Epithelial cell of proximal tubule (primary cell): ENCODE measurements at places on chromosomes 5 and 9. TPM values are rescaled to one million over a fixed set of nuclear protein-coding genes. Genes with fewer than 3 reads are reported as not detected.

GRCh38 chr9:69190086-69190862, 16.2 kb downstream of the TJP2 start:
- no peak for DNase-seq

GRCh38 chr5:51621156-51621555, 237.9 kb downstream of the ISL1 start:
- no peak for DNase-seq

DNA sequence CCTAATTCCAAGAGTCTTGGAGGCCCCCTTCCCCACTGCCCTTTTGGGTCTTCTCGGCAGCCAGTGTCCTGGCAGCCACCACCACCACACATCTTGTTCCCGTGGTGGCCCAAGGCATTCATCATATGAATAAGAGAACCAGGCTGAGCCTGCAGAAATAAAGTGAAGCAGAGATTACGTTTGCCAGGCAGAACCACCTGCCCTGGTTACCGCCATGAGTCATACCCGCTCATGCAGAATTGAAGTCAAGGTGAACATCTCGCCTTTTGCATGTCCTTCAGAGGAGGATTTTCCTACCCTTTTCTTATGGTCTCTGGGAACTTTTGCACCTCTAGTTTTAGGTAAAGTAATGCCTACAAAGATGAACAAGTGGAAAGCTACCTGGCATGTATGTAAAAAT, 119.5 kb upstream of the LMX1B start:
- DNase-seq = no peak

IL17B gene
- total RNA-seq = not detected in 2 replicates

AQP3 gene
- 0.65 and 5.4 TPM in 2 replicates for total RNA-seq

HMMR gene
- 19.5 and 54.4 TPM in 2 replicates for total RNA-seq

DNA sequence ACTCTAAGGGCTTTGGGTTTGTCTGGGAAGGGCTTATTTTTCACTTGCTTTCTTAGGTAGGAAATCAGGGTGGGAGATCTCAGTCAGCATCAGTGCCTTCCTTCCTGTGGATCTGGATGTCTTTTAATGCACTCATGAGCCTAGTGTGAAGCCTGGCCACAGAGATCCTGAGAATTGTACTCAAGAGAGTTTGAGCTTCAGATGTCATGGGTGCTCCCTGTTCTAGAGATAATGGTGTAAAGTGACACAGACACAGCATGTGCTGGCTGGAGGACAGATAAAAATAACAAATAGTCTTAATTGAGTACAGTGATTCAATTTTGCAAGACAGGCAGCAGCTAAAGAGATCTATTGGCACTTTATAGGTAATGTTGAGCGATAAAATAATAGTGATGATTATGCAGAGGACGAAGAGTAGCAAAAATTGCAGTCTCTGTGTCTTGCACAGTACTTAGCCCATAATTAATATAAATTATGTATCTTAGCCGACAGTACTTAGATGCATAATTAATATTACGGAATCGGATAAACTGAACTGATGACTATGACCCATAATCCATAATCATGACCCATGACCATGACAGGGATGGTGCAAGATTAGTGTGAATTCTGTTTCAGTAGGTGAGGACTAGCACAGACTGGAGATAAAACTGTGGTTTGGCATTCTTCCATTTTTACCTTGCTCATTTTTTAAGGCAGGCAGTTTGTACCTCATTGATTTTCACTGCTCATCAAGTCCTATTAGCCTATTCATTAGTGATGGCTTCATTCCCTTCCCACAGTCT, 408.7 kb upstream of the PIK3R1 start:
- no peak for DNase-seq

TMEM174 gene
- not detected in 2 replicates for total RNA-seq

GRCh38 chr5:31656806-31657205, 17.9 kb downstream of the PDZD2 start:
- DNase-seq = no peak

DNA sequence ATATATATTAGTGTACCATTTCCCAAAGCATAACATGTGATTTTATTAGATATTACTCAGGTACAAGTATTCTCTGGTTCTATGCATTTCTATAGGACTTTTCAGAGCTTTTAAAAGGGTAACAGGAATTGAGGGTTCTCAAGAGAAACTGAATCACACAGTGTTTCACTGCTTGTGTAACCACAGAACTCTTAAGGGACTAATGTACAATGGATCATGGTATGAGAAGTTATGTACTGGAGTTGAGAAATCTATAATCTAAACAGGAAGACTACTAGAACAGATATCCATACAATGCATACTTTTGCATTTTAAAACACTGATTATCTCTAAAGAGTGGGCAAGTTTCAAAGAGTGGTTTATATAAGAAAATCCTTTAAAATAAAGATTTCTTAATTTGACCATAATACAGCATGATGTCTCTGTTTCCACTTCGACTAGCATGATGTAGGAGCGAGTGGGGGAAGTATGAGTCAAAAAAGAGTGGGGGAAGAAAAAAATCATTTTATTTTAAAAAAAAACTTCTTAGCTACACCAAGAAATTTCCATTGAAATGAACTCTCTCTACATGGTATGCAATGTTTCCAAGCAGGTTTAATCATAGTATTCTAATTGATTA, 183.5 kb downstream of the RFX3 start:
- DNase-seq = no peak

- DNase-seq = no peak
Measured at GRCh38 chr5:3026099-3026498, 274.6 kb upstream of the IRX2 start.

DNA sequence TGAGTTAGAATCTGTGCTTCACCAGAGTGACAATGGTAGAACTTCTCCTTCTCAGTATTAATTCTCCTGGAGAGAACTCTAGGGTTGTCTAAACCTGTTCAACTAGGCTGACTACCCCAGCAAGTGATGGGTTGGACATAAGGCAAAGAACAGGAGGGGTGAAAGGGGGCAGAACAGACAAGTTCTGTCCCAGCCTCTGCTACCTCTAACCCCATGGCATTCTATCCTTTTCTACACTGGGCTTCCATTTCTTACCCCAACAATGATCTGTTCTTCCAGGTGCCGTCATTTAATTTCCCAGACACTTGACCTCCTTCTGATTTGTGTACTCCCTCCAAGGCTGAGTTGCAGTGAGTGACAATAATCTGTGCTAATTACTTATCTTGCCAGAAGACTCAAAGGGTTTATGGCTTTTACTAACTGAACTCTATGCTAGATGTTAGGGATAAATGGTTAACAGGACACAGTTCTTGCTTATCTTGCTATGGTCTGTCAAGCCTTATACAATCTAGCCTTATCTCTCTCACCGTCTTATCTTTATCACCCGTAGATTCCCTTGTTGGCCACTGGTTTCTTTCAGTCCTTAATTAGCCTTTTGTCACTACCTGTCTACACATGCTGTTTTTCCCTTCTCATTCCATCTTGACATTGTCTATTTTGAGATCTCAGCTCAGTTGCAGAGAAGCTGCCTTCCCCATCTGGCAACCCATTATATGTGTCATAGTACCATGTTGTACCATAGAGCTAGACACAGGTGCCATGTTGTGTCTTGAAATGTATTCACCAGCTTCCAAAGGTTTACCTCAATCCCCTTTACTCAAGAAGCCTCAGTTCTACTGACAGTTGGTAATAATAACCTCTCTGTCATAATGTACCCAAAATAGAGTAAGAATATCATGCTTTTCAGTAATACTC, 10.0 kb upstream of the MATR3 start:
- DNase-seq = no peak

DNA sequence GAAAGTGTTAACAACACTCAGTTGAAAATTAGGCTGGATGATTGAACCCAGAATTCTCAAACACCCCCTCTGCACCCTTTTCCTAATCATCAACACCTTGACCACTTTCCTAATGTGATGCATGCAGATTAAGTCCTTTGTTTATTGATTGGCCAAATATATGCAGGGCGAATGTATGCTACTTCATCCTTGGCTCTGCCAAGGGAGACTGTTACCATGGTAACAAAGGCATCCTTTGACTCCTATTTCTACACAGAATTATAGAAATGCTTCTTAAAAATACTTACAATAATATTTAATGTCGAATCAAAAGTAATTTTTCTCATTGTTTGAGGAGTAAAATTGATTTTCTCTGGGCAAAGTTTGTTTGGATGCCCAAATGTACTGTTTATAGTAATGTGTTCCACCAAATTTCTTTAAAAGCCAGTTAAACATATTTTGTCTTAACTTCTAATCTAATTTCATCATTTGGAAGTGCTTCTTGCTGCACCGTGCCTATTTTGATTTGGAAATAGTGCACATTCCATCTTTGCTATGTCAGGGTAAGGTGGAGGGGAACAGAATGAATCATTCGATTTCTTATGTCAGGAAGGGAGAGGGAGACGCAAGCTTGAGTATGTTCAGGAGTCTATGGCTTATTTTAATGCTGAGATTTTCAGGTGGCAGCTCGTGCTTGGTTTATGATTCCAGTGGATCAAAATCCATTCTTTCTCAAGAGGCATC, 1384.3 kb upstream of the WWC1 start:
- no peak for DNase-seq

ADAMTSL2 gene
- not detected in 2 replicates for total RNA-seq

GRCh38 chr5:167899490-167900070, 391.9 kb upstream of the WWC1 start:
- peak; percentile 63 for DNase-seq

- DNase-seq = no peak
Measured at GRCh38 chr9:15121630-15122029, 185.4 kb downstream of the TTC39B start.

DNA sequence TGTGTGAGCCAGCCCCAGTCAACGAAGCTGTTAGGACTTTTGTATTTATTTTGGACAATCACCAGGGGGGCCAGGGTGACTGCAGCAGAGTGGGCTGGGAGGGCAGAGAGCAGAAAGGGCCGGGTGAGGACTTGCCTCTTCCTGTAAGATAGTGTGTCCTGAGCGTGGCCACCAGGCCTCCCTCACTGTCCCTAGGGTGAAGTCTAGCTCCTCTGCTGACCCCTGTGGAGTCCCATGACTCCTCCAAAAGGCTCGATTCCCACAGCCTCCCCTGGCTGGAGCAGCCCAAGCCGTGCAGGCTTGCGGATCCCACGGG, 147.8 kb downstream of the RXRA start:
- DNase-seq = no peak

RAB24 gene
- 16.7 and 22.4 TPM in 2 replicates for total RNA-seq

GRCh38 chr5:139393497-139394122, 1.3 kb downstream of the PROB1 start:
- no peak for DNase-seq

- DNase-seq = no peak
Measured at GRCh38 chr9:92325991-92326500, 293 bp downstream of the CENPP start.

- DNase-seq = no peak
Measured at GRCh38 chr9:91857291-91858212, 92.5 kb downstream of the ROR2 start.

KCTD16 gene
- total RNA-seq = 0.06 and 0.14 TPM in 2 replicates

GRCh38 chr5:176162198-176162597, 76.0 kb upstream of the SIMC1 start:
- DNase-seq = no peak

- no peak for DNase-seq
Measured at GRCh38 chr9:80503671-80504281, 932.0 kb downstream of the TLE4 start.

- no peak for DNase-seq
Measured at GRCh38 chr5:59256331-59256730, 637.2 kb downstream of the PDE4D start.

SPATA31D1 gene
- not detected in 2 replicates for total RNA-seq

PLPP7 gene
- 0.65 and 2.2 TPM in 2 replicates for total RNA-seq

- DNase-seq = no peak
Measured at GRCh38 chr5:603081-603998, 8.8 kb upstream of the CEP72 start.

DNA sequence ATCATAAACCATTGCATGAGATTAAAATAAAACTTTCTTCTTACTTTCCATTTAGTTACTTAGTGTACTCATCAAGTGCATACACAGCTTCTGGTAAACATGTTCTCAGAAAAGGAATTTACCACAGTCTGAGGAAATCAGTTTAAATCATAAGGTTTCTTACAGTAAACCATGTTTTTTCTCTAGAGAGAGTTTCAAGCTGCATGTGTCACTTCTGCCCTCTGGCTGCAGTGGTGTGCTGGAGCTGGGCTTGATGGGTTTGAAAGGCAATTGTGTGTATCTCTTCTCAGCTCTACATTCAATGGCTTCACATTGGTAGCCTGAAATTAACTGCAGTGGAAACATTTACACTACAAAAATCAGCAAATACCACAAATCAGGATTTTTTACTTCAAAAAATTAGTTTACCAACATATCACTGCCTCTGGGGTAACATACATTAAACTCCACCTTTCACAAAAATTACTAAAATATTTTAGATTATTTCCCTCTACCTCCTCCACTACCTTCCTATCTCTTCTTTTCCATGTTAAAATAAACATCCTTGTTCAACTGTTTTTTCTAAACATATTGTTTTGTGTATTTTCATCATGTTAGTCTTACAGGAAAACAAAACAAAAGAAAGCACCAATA, 414.3 kb downstream of the ANXA1 start:
- no peak for DNase-seq

DNA sequence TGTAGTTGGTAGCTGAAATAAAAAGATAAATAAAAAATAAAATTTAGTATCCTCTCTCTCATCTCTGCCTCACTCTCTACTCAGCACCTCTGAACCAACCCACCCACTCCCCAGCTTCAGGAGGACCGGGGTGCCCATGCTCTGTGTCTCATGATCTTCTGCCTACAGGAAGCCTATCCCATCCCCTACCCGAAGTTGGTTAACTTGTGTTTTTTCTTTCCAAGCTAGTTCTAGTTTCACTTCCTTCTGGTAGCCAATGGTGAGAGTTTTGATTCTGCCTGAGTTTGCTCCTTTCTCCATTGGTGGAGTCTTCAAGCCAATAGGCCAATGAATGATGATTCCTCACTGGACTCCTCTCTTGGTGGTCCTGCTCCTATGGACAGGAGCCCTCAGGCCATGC, 32.1 kb downstream of the SNX24 start:
- no peak for DNase-seq

DNA sequence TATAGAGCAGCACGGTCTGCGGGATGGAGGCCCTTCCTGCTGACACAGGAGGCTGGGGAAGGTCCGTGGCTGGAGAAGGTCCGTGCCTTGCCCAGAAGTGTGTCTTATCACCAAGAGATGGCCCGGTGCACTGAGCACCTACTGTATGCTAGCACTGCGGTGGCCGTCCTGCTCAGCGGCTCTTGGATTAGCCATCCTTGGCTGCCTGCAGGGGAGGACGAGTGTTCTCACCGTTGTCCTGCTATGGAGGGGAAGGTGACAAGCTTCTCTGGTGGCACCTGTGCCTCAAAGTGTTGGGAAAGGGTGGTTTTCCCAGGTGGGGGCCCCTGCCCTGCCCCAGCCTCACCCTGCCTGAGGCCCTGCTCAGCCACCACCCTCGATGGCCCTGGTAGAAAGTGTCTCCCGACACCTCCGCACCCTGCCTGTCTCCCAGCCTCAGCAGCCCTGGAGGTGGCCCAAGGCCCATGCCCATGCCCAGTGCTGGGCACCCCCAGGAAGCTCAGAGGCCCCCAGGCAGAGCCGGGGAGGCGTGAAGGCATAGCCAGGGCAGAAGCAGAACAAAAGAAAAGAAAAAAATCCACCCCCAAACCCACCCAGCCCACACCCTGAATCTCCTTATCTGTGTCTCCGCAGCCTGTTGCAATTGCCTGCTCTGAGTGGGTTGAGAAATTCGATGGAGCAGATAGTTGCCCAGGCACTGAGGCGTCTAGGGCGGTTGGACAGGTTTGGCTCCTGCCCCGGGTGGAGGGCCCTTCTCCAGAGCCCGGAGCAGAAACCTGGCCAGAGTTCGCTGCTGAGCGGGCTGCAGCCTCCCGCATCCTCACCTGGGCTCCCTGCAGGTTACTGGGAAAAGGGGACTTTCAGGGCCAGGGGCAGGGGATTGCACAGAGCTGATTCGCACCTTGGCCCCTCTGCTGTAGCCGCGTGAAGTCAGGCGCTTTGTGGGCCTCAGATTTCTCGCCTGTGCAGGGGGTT, 30.5 kb downstream of the RXRA start:
- no peak for DNase-seq
